T-helper 2 cell (primary cell): ENCODE measurements at places on chromosomes 4 and X.

DNA sequence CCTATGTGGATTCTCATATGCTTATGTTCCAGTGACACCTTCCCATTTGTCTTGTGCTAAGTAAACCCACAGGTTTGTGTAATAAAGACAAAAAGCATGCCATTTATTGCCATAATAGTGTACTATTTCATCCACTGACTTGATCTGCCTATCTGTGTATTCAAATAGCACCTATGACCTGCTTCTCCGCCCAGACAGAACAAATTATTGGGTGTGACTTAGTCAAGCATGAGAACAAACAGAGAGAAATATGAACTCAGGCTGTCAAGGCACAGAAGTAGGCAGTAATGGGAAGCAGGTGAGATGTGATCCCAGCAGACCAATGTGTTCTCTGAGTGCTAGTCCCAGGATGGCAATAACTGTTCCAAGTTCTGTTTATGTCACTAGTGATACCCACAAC lies 25.4 kb downstream of the ELOVL6 start:
- DNase-seq = no peak

- DNase-seq = no peak
Observed at GRCh38 chr4:180356766-180357165, 1886.4 kb upstream of the TENM3 start.

DNA sequence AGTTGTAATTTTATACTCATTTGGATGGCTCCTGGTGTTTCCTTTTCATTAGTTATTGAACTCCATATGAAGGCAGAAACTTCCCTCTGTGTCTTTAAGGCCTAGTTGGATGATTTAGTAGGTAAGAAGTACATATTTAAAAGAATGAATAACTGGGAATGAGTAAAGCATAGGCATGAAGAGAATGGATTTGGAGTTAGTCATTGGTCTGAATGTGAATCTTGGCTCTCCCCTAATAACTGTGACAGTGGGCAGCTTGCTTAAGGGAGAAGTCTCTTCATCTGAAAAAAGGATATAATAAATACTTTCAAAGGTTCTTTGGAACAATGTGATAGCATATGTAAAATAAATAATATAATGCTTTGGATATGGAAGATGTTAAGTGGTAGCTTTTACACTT lies 13.2 kb downstream of the SNX25 start:
- DNase-seq = no peak

DNA sequence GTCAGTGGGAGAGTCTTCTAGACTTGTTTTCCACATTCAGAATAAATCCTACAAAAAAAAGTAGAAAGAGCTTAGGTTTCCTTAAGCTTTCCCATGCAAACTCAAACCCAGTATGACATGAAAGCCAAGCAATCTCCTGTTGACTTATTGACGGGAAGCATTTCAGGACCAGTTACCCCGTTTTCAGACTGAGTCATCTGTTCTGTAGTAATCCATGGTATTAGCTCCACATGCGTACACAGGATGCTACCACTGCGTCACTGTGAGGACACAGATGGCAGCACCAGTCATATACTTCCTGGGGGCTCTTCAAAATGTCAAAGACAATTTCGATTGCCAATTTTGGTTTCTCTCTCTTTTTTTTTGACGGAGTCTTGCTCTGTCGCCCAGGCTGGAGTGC lies 224.9 kb upstream of the MAD2L1 start:
- DNase-seq = no peak

DNA sequence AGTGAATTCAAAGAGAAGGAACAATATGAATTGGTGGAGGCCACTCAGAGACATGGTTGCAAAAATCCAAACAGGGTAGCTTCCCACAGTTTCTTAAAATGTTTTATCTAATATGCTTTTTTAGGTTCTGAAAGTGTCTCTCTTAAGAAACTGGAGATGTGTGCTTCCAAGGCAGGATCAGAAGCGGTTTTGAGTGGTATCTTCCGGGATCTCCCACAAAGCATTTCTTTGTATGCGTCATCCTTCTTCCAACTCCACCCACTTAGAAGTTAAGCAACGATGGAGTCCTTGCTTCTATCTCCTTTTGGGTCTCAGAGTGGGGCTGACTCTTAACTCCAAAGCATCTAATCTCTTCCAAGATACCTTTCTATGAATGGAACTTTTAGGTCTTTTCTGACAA lies 196.7 kb downstream of the MID1 start:
- DNase-seq = no peak

- no peak for DNase-seq
Observed at GRCh38 chr4:36330796-36331195, 49.4 kb downstream of the DTHD1 start.

DNA sequence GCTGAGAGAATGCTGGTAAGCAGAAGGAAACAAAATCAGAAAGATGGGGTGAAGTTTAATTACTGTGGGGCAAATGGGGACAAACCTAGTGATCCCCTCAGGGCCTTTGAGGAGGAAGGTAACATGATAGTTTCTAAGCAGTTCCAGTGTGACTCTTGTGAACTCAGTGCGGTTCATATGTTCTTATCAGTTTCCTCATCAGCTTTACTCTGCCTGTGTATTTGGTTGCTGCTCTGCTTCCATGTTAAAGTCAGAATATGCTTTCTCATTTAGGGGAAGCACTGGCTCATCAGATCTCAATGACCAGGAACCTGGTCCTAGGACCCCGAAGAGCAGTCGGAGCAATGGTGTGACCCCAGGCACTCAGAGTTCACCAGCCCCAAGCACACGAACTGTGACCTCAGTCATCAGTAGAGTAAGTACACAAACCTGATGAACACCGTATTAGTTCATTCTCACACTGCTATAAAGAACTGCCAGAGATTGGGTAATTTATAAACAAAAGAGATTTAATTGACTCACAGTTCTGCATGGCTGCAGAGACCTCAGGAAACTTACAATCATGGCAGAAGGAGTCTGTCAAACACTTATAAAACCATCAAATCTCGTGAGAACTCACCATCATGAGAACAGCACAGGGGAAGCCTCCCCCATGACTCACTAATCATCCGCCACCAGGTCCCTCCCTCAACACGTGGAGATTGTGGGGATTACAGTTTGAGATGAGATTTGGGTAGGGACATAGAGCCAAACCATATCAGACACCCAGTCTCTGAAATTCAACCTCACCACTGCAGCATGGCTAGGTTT lies 83.0 kb downstream of the SYTL5 start:
- DNase-seq = no peak

- no peak for DNase-seq
Observed at GRCh38 chr4:184246426-184246825, 28.8 kb upstream of the ENPP6 start.

- DNase-seq = no peak
Observed at GRCh38 chr4:8002525-8003309, 63.1 kb upstream of the AFAP1 start.

DNA sequence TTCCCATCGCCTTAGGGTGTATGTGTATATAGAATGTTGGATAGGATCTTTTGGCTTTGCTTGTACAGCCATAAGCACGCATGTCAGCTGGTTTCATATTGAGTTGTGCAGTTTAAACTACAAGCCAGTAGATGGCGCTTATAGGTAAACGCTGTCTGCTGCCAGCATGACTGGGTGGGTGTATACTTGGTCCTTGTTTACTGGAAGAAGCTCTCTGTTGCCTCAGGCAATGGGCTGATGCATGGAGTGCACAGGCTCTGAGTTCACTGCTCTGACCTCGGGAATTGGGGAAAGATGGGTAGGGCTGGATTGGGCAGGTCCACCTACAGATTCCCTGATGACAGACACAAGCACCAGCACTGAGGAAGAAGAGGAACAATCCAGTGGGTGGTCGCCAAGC lies 831.5 kb downstream of the STIM2 start:
- DNase-seq = no peak

GRCh38 chr4:151358266-151358665 lies 32.9 kb upstream of the SH3D19 start:
- no peak for DNase-seq

DNA sequence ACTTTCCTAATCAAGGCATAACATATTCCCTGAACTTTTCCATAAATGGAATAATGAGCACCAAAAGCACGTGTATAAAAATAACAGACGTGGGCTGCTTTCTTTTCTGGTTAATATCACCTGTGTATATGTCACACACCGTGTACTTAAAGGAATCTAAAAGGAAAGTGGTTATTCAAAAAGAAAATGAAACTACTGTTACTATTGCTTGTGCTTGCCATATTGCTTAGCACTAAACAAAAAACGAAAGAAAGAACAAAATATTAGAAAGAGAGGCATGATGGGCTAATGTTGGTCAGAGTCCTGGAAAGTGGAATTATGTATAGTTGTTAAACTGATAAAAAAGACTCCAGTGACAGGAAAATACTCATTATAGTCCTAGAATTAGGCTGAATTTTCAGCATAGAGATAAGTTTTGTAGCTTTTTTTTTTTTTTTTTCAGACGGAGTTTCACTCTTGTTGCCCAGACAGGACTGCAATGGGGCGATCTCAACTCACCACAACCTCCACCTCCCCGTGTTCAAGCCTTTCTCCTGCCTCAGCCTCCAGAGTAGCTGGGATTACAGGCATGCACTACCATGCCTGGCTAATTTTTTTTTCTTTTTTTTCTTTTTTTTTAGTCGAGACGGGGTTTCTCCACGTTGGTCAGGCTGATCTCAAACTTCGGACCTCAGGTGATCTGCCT lies 123.2 kb downstream of the PABPC4L start:
- DNase-seq = no peak

GRCh38 chr4:140091305-140091704 lies 62.7 kb downstream of the MAML3 start:
- DNase-seq = no peak

DNA sequence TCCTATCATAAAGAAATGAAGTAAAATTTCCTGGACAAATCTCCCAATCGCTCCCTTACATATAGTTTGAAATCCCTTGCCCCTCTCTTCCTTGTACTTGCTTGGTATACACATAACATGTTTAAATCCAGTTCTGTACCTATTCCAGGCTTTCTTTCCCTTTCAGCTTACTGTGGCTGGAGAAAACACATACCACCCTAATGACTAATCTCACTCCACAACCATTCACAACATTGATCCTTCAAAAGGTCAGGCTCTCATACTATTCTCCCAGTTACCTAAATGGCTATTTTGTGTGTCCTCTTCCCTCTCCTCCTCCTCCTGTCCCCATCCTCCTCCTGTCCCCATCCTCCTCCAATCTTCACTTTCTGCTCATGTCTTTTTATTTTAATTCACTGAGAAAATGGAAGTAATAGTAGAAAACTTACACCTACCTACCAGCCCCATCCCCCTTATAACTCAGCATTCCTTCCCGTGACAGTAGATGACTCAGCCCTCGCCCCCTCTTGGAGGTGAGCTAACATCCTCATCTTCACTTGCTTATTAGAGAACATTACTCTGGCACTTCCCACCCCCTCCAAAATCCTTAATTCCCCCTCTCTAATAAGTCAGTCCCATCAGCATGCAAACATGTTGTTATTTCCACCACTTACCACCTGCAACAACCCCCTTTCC lies 77.5 kb downstream of the IL15 start:
- DNase-seq = no peak

GRCh38 chrX:155148724-155149537 lies 67.3 kb upstream of the VBP1 start:
- no peak for DNase-seq

GRCh38 chr4:73575660-73576059 lies 44.6 kb downstream of the RASSF6 start:
- DNase-seq = no peak

DNA sequence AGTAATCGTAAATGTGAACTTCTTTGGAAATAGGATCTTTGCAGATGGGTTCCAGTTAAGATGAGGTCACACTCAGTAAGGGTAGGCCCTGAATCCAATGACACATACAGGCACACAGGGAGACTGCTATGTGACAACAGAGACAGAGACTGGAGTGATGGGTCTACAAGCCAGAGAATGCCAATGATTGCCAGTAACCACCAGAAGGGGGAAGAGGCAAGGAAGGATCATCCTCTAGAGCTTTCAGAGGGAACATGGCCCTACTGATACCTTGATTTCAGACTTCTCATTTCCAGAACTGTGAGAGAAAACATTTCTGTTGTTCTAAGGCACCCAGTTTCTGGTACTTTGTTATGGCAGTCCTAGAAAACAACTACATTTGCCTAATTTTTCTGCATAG lies 73.1 kb upstream of the CCDC160 start:
- no peak for DNase-seq

DNA sequence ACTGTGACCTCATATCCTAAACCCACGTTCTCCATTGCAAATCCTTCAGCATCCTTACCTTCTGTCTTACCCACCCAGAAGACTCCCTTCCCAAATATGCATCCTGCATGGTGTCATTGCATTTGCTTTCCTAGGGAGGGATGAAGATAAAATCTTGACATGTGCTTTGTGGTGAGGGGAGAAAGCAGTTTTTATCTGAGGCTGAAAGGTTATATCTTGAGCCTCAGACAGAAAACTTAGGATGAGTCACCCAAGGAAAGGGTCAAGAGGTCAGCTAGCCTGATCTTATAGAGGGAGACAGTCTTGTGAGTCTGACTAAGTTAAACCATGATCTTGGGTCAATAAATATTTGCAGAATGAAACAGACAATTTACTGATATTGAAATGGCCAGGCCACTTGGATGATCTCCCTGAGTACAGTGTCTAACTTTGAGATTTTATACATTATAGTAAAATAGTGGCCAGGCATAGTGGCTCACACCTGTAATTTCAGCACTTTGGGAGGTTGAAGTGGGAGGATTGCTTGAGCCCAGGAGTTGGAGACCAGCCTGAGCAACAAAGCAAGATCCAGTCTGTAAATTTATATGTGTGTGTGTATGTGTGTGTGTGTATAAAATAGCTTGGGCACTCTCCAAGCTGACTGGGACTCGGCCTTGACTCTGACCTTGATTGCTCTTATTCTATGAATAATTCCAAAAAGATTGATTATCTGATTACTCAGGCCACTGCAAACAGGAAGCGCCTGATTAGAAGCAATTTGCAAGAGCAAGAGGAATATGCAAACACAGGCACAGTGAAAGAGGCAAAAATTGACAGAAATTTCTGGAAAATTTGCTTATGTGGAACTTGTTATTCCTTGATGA lies 15.4 kb upstream of the FAM9C start:
- no peak for DNase-seq

DNA sequence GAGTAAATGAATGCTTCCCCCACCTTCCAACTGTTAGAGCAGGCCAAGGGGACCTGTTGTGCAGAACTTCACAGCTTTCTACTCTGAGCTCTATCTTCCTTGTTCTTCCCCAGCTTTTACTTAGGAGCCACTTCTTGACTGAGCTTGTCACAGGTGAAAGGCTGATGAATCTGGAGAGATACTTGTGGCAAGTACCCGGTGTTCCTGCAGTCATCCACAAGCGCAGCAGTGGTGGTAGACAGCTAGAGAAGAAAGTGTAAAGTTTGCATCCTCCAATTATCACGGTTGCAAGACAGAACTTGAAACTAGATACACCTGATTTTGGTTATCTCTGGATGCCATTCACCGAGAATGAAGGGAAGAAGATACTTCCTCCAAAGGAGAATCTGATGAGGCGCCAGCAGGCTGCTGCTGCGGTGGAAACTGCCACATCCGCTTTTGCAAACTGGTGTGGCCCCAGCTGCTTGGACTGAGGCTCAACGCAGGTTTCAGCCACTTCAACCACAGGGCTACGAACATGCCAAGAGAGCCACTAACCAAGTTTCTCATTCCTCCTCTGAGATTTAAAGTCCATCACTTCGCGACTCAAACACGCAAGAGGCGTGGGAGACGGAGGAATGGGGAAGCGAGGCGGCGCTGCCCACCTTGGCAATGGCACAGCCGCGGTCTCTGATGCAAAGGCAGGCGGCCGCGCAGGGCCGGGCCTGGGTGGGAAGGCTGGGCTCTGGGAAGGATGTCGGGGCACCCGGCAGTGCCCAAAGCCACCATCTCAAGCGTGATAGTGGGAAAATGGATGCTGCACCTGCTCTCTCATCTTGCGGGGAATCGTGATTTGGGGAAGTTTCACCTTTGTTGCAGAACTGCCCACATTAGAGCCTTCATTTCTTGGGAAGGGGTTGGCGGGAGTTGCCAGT lies 1.3 kb upstream of the FHIP1A start:
- DNase-seq = peak; percentile 67

GRCh38 chr4:11367371-11367770 lies 61.3 kb downstream of the HS3ST1 start:
- no peak for DNase-seq
